ENCODE measurements at places on chromosomes 2 and 18.

GRCh38 chr2:37614061-37614738 is 57.2 kb downstream of the CDC42EP3 start:
- DNase-seq, result peak; percentile 88

DNA sequence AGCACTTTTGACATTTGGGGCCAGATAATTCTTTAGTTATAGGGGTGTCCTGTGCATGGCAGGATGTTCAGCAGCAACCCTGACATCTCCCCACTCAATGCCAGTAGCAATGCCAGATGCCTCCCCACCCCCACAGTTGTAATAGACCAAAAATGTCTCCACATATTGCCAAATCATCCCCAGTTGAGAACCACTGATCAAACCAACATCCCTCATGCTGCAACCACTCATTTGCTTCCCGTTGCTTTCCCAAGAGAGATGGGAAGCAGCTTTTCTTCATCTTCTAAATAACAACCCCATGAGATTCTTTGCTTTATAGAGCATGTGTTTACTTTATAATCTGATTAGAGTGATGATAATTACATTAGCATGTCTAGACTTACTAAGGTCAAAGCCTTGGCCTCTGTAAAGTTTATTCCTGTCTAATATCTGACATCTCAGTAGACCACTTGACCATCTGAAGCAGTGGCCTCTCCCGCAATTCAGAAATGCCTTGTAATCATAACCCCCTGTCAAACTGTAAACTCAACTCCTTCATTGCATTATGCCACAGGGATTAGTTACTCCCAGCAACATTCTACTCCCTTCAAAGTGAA is 28.7 kb upstream of the C1D start:
- DNase-seq, result peak; percentile 17

DNA sequence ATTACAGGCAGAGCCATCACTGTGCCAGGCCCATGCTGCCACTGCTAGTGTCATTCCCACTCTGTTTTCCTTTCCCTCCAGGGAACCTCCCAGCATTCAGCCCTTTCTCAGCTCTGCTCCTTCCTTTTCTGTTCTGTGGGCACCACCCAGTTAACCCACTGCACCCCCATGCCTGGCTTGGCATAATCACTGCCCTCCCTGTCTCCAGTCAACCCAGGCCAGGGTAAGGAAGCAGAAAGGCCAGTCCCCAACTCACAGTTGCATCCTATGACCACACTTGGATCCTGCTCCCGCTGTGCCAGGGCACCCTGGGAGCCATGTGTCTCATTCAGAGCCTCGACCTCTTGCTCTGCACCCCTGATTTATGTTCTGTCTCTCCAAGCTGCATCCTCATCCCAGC is 32.2 kb downstream of the DPYSL5 start:
- DNase-seq, result no peak

DNA sequence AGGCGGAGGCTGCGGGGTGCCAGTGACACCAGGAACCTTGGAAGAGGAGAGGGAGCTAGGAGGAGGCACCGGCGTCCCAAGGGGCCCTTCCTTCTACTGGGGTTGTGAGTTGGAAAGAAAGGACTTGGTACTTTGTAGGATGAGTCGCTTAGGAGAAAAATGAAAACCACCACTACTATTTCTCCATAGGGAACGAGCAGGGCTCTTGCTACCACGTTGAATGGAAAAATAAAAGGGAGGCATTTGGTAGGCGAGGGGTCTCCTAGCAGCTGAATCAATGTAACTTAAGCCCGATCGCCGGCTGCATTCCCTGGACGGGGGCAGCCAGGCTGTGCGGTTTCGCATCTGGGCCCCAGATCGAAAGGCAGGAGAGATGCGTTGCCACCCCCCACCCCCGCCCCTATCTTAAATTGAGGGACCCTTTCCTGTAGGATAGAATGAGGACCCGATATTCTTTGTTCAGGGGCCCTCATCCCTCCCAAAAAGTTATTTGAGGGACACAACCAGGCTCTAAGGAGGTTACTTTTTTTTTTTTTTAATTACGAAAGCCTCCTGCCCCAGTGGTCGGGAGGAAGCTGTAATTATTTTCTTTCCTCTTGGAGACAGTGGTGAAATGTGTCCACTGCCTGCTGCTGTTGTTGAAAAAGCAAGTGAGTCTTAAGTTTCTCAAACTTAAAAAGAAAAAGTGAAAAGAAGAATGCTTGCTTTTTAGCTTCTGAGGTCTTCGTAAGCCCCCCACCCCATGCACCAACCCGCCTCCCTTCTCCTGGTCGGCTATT is 1.3 kb downstream of the IGFBP2 start:
- no peak for DNase-seq

DNA sequence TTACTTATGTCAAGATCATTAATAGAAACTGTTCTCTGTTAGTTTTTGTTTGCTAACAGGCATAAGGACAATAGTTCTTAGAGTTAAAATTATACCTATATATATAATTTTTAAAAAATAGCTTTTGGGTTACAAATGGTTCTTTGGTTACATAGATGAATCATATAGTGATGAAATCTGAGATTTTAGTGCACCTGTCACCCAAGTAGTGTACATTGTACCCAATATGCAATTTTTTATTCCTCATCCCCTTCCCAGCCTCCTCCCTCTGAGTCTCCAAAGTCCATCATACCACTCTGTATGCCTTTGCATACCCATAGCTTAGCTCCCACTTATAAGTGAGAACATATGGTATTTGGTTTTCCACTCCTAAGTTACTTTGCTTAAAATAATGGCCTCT is 26.4 kb downstream of the SLC4A1AP start:
- no peak for DNase-seq

GRCh38 chr2:165889798-165890197 is 63.8 kb downstream of the TTC21B start:
- no peak for DNase-seq

GRCh38 chr2:568639-569235 is 108.5 kb downstream of the TMEM18 start:
- DNase-seq, result no peak

DNA sequence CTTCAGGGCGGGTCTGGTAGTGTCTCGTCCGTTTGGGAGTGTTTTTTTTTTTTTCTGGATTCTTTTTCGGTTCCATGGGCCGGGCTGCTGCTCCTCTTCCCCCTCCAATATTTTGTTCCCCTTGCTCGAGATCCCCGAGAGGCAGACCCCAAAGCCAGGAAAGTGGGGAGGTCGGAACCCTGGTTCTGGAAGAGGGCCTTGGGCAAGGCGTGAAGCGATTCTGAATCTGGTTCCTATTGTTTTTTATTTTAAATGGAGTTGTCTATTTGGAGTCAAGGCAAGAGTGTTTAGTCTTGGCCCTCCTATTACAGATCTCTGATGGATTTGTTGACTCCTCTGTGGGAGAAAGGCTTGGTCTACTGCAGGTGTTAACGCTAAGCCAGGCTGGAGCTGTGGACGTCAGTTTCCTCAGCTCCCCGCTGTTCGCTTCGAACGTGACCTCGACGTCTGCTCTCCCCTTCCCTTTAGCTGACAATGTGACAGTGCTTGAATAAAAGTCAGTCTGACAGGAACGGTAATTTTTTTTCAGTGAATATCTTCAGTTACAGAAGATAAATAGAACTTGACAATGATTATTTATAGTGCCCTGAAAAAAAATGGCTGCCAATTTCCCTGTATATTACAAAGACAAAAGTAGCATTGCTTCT is 683 bp upstream of the DNAJC27 start:
- peak; percentile 35 for DNase-seq

DNA sequence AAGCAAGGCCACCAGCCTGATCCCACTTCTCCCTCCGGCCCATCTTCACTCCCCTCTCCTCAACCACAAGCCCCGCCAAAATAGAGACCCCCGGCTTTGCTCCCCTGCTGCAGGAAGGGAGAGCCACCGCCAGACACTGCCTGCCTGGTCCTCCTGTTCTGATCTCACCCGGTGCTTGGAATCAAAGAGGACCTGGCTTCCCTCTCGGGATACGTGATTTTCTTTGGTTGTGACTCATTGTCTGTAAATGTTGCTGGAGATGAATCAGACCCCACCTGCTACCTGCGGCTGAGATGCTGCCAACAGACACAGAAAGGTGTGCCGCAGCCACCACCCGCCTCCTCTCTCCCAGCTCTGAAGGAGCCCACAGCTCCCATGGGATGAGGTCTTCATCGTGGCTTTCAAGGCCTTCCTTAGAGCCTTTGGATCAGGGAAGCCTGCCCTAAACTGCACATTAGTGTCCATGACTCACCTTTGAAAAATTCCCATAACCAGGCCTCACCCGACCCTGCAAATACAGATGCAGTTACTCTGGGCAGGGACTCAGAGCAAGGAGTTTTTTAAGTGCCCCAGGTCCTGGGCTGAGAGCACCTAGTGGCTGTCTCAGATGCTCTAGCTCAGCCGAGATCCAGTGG is 79.4 kb upstream of the ZNF532 start:
- peak; percentile 79 for DNase-seq

DNA sequence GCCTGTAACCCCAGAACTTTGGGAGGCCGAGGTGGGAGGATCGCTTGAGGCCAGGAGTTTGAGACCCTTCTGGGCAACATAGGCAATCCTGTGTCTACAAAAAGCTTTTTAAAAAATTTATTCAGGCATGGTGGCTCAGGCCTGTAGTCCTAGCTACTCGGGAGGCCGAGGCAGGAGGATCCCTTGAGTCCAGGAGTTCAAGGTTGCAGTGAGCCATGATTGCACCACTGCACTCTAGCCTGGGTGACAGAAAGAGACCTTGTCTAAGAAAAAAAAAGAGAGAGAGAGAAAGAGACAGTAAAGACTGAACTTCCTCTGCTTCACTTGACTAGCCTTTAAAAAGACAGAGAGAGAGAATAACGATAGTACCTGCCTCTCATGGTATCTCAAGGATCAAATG is 62.4 kb downstream of the INPP5D start:
- no peak for DNase-seq

DNA sequence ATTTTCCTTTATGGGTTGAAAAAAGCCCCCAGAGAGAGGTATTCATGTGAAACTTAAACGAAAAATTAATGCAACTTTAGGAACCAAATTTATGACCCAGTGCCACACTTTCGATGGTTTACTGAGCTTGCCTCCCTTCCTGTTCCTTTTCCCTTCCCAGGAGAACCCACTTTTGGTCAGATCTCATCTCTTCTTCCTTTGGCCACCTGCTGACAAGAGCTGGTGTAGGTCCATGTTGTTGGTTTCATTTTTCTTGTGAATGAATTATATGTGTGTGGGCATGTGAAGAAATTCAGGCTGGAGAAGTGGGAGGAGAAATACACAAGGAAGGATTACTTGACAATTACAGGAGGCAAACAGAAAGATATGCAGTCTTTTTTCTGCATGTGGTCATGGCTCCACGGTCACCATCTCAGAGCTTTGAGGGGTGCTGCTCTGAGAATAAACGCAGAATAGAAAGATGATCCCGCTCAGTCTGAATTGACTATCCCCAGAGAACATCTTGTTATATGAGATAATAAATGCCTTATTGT is 111.3 kb upstream of the TCF4 start:
- DNase-seq, result peak; percentile 10

GRCh38 chr2:101733257-101733993 is 35.9 kb downstream of the MAP4K4 start:
- DNase-seq, result no peak

DNA sequence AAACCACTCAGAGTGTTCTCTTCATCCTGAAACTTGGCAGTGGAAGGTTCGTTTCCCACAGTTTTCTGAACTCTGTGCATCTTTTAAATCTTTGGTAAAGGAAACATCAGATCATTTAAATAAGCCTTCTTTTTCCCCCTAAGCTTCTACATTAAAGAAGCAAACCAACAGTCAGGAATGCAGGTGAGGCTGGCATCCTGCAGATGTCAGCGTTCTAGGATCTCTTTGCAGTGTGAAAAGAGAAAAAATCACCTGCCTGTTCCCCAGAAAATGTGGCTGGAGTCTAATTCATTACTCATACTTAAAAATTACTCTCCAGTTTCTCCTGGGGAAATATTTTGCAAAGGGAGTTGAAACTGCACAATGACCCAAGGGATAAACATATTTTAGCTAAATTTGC is 64.5 kb upstream of the ZCCHC2 start:
- DNase-seq, result no peak

DNA sequence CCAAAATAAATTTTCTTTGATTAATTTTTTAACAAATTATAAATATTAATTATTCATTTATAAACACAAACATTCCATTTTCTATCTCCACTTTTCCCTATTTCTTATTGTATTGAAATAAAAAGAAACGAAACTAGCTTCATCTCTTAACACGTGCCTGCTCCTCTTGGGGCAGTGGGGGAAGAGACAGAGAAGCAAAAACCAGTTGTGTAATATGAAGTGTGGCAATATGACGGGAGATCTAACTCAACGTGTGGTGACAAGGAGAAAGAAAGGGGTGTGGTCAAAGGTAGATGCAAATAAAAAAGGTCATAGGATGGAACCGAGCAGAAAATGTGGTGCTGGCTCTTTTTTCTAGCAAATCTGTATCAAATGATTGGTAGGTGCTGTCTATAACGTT is 106.9 kb upstream of the SLC8A1 start:
- DNase-seq, result no peak

GRCh38 chr2:24592441-24593100 is 101.5 kb downstream of the NCOA1 start:
- DNase-seq, result no peak

GRCh38 chr2:99198103-99198841 is 17.3 kb downstream of the MRPL30 start:
- no peak for DNase-seq

DNA sequence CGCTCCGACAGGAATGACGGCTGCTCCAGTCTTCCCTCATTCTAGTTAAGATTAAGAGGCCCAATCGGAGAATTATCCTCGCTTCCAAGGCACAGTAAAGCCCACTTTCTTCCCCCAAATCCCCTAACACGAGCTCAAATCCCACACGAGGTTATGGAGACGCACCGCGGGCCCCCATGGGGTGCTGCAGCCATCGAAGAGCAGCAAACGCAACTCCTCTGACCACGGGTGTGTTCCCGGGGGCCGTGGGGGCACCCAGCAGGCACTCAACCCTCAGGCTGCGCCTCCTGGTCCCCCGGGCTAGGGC is 446 bp downstream of the COPS9 start:
- DNase-seq, result no peak

- no peak for DNase-seq
These were observed 10.3 kb downstream of the SNED1 start for GRCh38 chr2:241008711-241009121.

DNA sequence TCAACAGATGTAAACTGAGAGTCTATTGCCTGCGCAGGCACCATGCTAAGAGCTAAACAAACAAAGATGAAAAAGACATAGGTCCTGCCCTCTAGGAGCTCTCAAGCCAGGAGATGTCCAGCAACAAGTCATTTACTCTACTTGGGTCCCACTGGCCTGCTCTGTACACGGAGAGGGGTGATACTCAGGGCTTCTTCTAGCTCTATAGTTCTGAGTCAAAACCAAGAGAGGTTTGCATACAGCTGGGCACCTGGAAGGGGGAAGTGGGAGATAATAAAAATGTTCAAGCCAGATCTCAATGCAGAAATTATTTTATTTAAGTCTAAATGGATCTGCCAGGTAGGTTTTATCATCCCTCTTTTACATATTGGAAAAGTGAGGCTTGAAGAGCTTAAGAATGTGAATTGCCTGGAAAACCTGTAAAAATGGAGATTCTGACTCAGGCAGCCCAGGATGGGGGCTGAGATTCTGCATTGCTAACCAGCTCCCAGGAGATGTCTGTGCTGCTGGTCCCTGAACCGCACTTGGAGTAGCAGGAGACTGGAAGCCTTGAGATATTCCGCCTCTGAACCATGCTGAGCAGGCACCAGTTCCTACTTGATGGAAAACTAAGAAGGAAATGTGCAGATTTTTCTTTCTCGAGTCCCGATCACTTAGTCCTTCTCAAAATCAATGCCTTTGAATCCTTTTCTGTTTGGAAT is 201.1 kb downstream of the PRKCE start:
- no peak for DNase-seq

Measured in fibroblast of mammary gland (primary cell).